Kidney (tissue), 22 donors: ENCODE measurements at places on chromosomes 11 and 22. TPM values are rescaled to one million over a fixed set of nuclear protein-coding genes. Genes with fewer than 3 reads are reported as not detected.

Gene KCNE3
- polyA plus RNA-seq: 15.9 TPM

DNA sequence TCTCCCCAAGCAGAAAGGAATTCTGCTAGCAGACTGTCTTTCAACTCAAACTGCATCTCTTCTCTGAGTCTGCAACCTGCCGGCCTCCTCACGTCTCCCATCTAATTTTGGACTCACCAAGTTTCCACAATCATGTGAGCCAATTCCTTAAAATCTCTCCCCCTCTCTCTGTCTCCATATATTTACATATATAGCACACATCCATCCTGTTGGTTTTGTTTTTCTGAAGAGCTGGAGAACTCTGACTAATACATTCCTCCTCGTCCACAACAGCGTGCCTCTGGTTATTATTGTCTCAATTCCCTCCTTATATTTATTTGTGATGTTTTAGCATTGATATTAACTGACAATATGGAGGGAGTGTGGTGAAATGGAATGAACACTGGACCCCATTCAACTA, 29.6 kb upstream of the FJX1 start:
- DNase-seq: no peak

DNA sequence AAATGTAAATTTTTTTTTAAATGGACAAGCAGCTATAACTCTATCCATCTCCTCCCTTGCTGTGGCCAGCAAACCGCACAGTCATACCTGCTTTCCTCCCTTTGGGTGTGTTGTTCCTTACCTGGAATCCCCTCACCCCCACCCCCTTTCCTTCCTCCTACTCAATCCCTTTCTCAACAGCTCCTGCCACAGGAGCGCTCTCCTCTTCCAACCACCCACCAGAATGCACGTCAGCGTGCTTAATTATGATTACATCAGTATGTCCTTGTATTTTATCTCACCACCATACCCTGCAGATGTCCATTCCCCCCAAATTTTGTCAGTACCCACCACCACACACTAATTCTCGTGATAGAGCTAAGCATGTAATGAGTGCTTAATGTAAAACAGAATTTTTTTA, 60.9 kb upstream of the LMO2 start:
- no peak for DNase-seq

- DNase-seq: no peak
These were observed 16.5 kb upstream of the BMAL1 start for GRCh38 chr11:13260963-13261588.

Gene RFPL3
- polyA plus RNA-seq: not detected

DNA sequence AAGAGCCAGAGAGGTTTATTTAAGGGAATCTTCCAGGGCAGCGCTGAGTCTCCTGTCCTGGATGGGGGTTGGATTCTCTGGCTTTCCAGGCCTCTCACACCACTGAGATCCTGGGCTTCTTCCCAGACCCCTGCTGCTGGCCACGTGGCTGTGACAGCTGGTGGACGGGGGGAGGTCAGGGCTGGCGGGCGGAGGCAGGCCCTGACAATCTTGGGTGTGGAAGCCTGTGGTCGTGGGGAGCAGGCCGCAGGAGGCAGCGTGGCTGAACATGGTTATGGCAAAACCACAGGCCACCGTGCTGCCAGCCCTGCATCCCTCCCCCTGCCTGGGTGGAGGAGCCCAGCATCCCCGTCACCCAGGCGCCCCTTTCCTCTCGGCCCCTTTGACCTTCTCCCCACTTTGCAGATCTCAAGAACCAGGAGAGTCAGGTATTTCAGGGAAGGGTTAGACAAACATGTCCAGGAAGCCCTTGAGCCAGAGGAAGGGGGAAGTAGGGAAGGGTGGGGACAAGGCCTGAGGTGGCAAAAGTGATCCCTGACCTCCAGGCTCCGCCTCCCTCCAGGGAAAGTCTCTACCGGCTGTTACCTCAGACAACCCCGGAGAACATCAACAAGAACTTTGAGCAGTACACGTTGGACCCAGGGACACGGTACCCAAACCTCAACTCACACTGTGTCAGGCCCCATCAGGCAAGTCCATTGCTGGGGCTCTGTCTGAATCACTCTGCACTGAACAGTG, 111.8 kb downstream of the MICAL2 start:
- no peak for DNase-seq

Gene ZBTB16
- polyA plus RNA-seq: 2.5 TPM

DNA sequence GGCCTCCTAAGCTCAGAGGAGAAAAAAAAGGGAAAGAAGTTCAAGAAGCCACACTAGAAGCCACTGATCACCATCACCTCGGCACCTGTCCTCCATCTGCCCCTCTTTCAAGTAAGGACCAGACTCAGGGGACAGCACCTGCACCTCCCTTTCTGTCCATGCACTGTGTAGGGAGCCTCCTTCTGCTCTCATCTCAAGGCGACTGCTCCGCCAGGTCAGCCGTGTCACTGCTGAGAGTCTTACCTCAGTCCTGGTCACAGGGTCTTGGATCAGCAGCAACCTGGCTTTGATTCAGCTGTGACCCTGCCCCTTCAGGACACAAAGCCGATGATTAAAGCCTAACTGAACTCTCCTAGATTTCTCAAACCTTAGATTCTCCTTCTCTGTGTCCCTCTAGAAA, 101.5 kb downstream of the ZNF280B start:
- DNase-seq: no peak

- no peak for DNase-seq
These were observed 4.6 kb upstream of the GAS2L1 start for GRCh38 chr22:29301716-29302401.

Gene CARNS1
- polyA plus RNA-seq: 0.80 TPM

Gene SCGB1C1
- polyA plus RNA-seq: not detected

GRCh38 chr22:49964136-49965090, 3.8 kb downstream of the PIM3 start:
- peak; percentile 58 for DNase-seq

DNA sequence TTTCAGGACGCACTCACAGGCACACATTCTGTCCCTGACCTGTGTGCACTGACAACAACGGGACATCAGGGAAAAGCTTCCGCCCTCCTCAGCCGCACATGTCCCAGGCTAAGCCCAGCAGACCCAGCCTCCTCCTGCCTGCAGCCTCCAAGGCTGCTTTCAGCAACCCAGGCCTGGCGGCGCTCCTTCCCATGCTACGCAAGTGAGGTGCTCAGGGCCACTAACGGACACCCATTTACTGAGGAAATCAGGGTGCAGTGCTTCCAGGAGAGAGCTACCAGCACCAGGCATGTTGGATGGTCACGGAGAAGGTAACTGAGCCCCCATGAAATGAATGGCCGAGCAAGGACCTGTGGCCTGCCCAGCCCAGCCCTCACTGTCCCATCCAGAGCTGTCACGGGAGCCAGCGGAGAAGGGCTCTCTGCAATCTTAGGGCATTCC, 6.9 kb downstream of the MOB2 start:
- DNase-seq: no peak

DNA sequence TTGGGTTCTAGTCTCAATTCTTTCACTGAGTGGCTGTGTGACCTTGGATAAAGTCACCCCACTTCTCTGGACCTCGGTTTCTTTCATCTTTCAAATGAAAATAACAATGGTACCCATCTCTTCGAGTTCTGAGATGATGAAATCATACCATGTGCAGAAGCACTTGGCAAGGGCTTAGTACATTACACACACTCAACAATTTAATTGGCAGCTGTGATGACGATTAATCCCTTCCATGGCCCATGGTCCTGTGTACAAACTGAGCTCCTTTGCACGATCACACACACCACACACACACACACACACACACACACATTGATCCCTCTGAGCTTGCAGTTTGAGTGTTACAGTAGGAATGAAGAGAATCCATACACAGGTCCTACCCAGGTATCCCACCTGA, 103.4 kb upstream of the ASPHD2 start:
- DNase-seq: no peak

DNA sequence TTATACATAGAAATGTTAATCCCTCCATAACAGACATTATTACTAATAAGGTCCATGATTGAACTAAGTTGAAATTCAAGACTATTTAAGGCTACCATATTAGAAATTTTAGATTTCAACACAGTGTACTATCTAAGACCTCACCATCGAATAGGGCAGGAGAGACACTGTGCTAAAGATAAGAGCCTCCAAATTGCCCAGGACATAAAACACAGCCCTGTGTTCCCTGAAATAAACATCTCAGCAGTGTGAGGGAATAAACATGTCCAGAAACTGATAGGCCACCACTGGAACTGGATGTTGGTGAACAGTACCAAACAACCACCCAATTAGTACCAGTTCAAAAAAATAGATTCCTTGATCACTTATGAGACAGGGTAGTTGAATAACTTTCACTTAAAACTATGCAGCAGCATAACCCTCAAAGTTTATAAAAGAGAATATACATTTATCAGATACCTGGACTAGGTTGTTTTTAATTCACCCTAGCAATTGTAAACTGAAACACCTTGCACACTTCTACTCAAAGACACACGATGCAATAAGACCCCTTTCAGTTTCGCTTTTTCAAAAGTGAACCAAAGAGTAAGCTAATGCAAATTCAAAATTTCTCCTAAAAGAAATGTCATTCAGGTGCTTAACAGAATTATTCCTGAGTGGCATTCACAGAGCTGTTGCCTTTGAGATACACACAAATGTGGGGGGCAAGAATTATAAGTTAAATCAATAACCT, 34.3 kb downstream of the USP28 start:
- no peak for DNase-seq

Gene MMP12
- not detected for polyA plus RNA-seq

GRCh38 chr11:110096496-110096895, 3.3 kb downstream of the ZC3H12C start:
- DNase-seq: no peak

DNA sequence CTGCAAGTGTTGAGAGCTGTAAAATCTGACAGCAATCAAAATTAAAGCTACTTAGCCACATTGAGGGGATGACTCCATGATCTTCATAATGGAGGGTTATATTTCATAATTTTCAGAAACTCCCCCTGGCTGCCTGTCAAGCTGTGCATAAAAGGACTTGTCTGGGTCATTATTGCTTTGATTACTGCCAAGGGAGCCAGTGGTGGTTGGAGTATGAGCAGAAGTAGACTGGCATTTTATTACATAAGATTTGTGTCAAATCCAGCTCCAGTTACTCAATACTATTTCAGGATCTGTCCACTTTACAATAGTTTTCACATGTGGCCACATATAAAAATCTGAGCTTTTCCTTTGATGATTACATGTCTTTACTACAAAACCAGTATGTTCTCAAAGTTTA, 108.9 kb upstream of the SLC5A12 start:
- DNase-seq: no peak

DNA sequence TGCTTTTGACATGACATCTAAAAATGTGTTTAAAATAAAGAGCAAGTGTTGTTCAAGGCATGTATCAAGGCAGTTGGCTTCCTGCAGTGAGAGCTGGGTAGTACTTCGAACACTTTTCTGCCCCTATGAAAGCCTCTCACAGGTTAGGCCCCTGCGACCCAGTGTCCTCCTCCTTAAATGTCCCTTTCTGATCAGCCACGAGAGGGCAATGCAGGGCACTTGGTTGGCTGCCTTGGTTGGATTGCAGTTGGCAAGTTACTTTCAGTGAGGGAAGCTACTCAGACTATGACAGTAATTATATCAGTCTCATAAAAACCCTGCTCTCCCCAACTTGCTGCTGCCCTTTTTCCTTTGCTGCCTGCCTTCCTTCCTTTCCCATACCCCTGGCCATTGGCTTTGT, 743.8 kb downstream of the NTM start:
- peak; percentile 74 for DNase-seq

Gene NLRX1
- 11.9 TPM for polyA plus RNA-seq

DNA sequence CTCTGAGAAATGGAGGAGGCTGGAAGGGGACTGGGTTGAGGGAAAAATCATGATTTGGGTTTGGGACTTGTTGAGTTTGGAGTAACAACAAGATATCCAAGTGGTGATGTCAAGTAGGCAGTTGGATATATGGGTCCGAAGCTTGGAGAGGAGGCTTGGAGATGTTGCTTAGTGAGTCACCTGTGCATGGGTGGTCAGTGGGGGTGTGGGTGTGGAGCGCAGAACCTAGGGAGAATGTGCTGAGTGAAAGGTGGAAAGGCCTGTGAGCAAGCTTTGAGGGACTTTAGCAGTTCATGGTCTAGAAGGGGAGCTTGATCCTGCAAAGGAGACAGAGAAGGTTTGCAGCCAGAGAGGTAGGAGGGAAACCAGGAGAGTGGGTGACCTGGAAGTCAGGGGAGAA, 38.2 kb downstream of the PRDM11 start:
- no peak for DNase-seq

GRCh38 chr11:77596626-77597025, 6.9 kb downstream of the AQP11 start:
- DNase-seq: no peak

- peak; percentile 82 for DNase-seq
These were observed 10.4 kb upstream of the PPARA start for GRCh38 chr22:46139895-46140350.

GRCh38 chr11:128840783-128841182, 26.3 kb downstream of the KCNJ1 start:
- DNase-seq: no peak

DNA sequence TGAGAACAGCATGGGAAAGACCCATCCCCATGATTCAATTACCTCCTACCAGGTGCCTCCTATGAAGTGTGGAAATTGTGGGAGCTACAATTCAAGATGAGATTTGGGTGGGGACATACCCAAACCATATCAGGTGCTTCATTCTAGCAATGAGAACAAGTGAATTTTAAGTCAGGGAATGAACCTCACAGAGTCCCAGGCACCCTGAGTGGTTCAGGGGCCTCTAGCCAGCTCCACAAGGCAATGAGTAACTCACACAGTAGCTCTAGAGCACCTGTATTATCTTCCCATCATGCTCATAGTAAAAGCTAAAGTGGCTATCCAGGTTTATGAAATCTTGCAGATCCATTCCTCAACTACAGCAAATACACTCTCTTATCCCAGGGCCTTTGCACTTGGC, 13.1 kb upstream of the ACCSL start:
- DNase-seq: no peak

Gene AMOTL1
- 6.1 TPM for polyA plus RNA-seq

GRCh38 chr11:82404981-82405380, 328.7 kb downstream of the FAM181B start:
- DNase-seq: no peak

Gene RPUSD4
- 13.6 TPM for polyA plus RNA-seq

GRCh38 chr11:1763336-1763795, 361 bp downstream of the CTSD start:
- no peak for DNase-seq

- no peak for DNase-seq
These were observed 4.3 kb downstream of the DGCR6L start for GRCh38 chr22:20315337-20316216.

GRCh38 chr22:46815559-46815895, 53.1 kb downstream of the TBC1D22A start:
- DNase-seq: no peak

GRCh38 chr11:27717801-27718229, 17.6 kb upstream of the BDNF start:
- no peak for DNase-seq

DNA sequence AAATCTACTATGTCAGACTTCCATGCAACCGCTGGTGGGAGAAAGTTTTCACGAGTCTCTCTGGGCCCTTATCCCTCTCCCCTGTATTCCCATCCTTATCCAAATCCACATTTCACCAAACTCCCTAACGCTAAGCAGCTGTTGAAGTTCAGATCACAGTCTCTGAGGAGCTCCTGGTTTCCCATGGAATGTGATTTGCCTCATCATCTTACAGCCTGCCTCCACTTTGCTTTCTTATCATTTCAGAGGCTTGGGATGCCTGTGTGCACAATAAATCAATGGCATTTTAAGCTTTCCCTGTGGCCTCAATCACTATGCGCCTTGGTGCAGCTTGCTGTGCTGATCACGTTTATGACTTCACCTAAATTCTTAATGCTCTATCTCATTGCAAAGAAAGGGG, 352.4 kb upstream of the FAT3 start:
- DNase-seq: no peak

Gene FAM227A
- 0.80 TPM for polyA plus RNA-seq

Gene OR52N4
- not detected for polyA plus RNA-seq

Gene EP300
- polyA plus RNA-seq: 4.1 TPM
